Stimulated activated CD4-positive, alpha-beta T cell treated with anti-CD3 and anti-CD28 coated beads, Interleukin-1b, Interleukin-23, amount 100 ng/mL, for 24 hours (primary cell): ENCODE measurements at places on chromosomes 12 and 14.

DNA sequence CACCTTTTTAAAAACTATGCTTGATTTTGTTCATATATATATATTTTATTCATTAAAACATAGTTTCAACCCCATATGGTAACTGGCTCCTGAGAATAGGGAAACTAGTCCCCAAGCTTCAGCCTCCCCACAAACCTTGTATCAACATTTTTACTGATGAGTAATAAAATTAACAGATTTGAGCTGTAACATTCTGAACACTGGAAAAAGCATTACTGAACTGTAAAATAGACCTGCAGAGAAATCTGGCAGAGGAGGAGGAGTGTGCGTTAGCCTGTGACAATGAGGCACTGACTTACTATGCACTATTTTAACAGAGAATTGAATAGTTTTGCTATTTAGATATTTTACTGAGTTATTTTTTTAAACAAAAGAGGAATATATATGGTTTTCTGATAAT is 43.1 kb downstream of the FRS2 start:
- DNase-seq = no peak

DNA sequence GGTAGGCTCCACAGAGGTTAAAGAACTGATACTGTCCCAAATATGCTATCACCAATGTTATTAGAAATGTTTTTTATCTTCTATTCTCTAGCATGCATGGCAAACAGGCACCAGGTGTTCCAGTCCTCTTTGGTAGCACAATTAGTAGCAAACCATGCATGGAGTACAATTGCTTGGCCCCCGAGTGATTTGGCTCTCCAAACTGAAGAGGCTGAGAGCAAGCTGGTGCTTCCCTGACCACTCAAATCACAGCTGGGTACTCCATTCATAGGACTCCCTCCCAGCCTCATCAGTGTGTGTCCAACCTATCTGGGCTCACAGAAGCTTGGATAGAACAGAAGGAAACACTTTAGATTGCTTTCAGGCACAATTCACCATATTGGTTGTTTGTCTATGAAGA is 93.4 kb downstream of the DIO2 start:
- no peak for DNase-seq

- DNase-seq = no peak
These were observed 938.4 kb upstream of the ATXN7L3B start for GRCh38 chr12:73599268-73599667.

DNA sequence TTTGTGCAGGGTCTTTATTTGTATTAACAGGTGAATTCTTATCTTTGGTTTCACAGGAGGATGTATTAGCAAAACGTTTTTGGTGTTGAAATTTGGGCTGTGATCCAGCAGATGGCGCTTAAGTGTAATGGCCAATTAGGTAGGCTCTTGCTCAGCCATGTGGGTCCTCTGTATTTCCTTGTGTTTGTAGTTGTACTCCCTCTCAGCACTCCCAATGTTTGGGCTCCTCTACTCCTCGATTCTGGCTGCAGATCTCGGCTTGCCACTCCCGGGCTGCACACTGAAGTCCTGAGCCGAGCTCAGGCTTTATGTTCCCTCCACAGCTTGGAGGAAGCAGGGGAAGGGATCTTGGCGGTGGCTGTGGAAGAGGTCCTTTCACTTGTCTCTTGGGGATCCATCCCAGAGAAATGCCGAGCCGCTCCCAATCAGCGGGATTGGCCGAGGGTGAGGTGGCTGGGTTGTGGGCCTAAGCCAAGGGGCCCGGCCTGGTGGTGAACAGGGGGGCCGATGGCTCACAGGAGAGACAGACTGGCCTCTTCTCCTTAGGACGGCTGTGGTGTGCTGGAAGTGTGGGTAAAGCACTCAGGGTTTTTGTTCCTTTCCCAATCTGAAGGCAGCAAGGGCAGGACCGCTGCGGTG is 133.7 kb downstream of the AEBP2 start:
- no peak for DNase-seq

DNA sequence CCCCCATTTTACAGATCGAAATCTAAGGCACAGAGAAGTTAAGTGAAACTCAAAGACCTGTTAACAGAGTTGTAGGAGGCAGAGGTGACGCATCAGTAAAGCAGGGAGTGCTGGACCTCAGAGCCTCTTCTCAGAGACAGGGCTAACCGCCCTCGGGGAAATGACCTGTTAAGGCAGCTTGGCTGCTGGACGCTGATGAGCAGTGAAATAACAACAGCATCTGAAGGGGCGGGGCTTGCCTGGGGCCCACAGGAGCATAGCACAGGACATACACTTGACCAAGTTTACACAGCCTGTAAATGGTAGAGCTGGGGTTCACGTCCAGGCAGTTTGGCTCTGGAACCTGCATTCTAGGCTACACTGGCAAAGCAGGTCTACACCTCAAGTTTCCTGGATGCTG is 39.3 kb downstream of the LRTM2 start:
- no peak for DNase-seq

DNA sequence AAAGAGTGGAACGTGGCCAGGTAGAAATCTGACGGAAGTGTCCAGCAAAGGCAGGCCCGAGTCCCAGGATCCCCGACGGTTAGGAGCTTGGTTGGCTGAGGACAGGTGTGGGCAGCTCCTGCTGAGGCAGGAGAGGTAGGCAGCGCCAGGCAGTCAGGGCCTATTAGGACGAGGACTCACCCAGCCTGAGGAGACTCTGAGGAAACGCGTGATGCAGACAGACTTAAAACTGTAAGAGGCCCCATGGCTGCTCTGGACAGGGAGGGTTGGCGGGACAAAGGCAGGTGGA is 255.7 kb upstream of the SFSWAP start:
- DNase-seq = no peak

- DNase-seq = no peak
These were observed 37.7 kb upstream of the ZNF641 start for GRCh38 chr12:48388460-48388859.

DNA sequence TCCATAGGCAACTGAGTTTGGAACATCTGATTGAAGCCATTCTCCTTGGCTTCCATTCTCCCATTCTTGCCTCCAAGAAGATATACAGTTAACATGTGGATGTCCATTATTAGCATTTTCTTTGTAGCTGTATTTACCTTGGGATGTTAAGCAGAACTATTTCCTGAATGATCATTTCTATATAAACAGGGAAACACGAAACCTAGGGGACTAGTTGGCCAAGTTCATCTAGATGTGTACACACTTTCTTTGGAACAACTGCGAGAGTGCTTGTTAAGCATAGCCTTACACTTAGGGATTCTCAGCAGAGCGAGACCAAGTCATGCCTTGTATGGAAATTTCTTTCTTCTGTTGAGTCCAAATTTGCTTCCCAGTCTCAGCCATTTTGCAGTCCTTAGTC is 42.1 kb downstream of the DRAM1 start:
- DNase-seq = no peak

DNA sequence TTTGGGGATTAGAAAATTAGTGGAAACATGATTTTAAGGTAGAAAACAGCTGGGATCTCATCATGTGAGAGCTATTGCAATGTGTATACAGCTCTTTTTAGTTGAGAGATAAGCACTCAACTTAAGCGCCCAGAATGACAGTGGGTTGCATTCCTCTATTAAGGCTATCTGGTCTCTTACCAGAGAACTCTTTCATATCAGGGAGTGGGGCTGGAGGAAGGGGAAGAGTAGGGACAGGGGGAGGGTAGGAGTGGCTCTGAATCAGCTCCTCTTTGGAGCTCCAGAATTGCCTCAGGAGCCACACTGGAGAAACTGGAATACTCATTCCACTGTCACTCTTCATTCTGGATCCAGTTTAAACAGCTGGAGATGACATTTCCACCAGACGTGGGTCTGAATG is 9.2 kb upstream of the PLEKHG3 start:
- DNase-seq = no peak

DNA sequence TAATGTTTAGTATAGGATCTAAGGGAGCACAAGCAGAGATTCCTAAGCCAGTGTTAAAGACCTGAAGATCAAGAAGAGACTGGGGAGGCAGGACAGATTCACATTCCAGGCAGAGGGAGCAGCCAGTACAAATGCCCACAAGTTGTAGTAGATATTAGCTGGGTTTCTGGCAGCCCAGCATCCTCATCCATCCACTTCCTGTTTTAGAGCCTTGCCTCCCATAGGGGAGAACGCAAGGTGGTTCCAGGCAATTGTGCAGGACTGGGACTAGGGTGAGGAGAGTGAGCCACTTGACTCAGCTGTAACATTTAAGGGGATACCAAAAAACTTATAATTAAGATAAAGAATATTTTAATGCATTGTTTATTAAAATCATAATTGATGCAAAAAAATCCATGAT is 71.3 kb upstream of the PSMA6 start:
- no peak for DNase-seq

- DNase-seq = peak; percentile 64
These were observed 46.1 kb downstream of the CYP46A1 start for GRCh38 chr14:99729991-99730875.

GRCh38 chr12:8911606-8912268 is 2.6 kb upstream of the PHC1 start:
- DNase-seq = no peak

GRCh38 chr12:23356440-23356839 is 593.0 kb downstream of the SOX5 start:
- no peak for DNase-seq

GRCh38 chr12:98752726-98753125 is 107.6 kb downstream of the APAF1 start:
- DNase-seq = no peak

DNA sequence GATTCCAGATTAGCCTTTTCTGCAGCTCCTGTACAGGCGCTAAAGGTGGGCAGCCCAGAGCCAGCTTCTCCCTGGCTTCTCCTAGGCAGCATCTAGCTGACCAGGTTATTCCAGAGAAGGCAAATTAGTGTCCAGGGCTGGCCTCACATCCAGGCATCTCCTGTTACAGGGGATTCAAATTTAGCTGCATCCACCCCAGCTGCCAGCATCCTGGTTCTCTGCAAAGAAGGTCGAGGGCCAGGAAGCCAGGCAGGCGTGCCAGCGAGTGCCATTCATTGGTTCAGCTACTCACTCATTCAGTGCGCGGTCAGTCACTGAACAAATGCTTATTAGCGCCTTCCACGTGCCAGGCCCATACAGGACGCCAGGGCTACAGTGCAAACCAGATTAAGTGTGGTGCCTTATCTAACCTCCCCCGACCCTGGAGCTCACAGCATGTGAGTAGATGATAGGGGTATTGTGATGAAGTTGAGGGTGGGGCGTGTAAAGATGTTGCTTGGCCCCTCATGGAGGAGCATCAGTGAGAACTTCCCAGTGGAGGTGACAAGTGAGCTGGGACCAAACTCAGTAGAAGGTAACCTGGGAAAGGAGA is 15.7 kb upstream of the FAM222A start:
- no peak for DNase-seq

DNA sequence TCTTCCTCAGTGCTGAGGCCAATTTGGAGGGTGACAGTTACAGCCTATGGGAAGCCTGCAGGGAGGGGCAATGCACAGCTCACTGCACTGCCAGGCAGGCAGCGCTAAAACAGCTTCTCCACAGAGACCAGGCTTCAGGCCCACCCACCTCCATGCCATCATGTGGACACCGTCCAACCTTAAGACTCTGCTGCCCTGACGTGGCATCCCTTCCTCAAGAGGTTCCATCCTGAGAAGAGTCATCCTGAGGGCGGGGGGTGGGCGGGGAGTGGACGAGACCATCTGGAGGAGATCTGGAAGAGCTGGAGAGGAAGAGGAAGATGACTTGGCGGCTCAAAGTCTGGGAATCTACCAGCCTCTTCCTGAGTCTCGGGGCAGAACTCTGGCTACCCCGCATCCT is 8.4 kb upstream of the ACVRL1 start:
- DNase-seq = no peak

DNA sequence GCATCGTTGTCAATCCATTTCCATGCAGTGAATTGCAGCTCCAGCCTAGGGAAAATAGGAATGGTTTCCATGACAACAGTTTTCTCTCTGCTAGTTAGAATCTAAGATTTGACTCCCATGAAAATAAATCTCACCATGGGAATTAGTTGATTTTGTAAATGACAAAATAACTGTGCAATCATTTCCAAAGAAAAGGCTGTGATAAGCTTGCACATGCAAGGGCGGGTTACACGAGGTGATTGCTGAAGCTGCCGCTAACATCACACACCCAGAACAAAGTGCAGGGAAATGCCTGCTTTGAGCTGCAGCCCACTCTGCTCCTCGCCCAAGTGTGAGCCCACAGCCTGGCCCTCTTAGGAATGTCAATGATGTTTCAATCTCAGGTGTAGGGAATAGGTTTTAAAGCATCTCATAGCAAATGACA is 53.8 kb downstream of the TRIM9 start:
- DNase-seq = no peak
